ENCODE measurements at places on chromosomes 3 and 15.
A peak's percentile ranks its signal among the peaks of the same experiment; 100 is the strongest.

- peak; percentile 84 for DNase-seq
Observed at GRCh38 chr3:186534113-186534669, 10.0 kb downstream of the CRYGS start.

DNA sequence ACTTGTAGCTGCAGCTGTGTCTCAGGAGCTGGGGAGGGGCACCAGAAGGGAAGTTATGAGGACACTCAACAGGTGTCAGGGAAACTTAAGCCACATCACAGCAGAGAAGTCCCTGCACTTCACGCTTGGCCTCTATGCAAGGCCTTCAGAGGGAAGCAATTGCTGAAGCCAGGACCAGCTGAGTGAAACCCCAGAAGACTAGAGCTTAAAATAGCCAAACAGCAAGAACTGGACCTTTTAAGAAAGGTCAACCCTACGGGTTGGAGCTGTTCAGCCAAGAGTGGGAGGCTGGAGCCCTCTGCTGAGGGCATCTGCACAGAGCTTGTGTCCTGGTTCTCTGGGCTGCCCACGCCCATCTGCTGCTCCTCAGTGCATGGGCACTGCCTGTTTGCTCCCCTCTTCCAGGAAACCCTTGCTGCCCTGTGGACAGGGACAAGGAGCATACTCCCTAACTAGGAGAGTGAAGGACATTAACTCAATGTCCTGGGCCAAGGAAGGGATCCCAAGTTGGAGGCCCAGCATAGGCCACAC lies 3.9 kb upstream of the GRAMD2A start:
- DNase-seq, result no peak

DNA sequence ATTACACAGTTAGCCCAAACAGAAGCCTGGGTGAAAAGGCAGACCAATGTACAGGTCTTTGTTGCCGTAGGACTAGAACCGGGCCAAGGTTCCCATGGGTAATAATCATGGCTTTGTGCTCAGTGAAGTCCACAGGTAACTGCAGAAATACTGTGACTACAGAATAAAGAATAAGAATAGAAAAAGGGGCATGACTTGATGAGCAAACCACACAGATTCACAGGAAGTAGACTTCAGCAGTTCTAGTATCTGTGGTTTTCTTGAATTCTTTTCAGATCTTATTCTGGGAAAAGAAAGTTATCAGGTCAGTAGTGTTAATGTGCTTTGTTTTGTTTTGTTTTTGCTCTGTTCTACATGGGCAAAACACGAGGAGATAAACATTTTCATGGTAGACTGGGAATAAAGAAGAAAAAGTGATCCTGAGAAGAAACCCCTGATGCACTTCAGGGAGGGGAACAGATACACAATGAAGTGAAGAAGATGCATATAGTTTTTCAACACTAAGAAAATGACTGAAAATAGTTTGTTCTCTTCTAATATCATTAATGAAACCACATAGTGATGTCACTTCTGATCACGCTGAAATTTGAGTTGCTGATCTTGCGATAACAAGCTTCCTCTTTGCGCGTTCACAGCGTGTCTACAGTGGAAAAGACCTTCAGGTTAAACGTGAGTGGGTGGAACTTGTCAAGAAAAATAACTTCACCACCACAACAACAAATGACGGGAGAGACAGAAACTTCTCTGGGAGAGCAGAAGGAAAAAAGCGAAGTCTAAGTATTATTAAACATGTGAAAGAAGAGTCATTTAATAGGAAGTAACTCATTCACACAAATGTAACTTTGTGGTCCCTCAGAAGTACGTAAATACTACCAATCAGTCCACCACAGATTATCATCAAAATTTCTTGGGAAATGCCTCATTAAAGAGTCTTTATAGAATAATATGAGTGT lies 315.8 kb upstream of the SATB1 start:
- peak; percentile 60 for DNase-seq

GRCh38 chr3:58955308-58955707 lies 94.5 kb downstream of the CFAP20DC start:
- DNase-seq, result no peak

DNA sequence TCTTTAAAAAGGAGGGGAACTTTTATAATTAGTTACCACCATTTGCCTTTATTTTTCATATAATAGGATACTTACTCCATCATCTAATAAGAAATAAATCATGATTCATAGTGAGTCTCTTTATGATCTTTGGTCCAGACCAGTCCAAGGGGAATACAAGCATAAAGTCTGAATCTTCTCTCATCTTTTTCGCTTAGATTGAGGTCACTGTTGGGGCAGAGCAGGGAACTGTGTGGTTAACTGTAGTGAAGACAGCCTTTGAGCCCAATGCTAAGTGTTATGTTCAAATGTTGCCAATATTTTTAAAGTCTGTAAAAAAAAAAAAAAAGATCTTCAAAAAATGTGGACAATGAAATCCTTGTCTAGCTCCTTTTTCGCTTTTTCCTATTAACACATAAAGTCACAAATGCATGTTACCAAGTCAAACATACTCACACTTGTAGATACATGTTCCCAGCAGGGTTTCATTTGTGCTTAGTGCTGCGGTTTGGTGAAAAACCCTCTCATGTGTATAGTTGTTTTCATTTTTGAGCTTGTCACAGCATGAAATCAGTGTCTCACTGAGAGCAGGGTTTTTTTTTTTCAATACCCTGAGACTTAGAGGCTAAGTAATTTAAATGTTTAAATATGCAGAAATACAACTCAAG lies 72.1 kb downstream of the EPHA3 start:
- DNase-seq, result no peak

DNA sequence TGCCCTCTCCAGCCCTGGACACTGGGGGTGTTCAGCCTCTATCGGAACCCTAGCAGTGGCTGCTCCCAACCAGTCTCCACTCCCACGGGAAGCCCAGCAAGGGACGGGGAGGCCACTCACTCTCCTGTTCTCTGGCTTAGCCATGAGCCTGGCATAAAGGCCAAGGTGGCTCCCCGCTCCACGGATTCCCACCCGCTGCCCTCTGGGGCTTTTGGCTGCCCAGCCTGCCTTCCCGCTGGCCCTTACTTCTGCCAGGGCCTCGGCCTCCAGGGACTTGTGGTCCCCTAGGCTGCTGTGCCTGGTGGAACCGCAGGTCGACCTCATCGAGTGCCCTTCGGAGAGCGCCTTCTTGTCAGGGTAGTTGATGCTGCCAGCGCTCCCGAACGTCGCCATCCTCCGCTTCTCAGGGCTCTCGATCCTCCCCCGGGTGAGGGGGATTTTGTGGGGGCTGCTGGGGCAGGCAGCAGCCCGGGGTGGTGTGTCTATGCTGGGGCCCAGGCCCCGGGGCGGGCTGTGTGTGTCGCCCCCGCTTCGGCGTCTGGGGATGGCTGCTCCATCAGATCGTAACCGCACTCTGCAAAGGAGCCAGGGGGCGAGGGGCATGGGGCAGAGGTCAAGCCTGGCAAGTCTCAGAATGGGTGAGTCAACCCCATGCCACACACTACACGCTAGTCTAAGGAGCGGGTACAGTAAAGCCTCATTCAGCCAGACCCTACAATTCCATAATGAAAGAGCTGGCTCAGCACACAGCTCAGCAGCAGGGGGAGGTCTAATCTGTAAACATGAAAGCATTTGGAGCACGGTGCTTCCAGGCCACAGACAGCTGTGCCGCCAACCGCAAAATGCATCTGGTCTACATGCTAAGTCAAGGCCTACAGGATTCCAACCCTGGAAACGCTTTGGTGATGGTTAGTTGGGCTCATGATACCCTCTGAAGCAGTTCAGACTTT lies 27.3 kb upstream of the RAD18 start:
- no peak for DNase-seq

All from NB4 (cell line).